ENCODE measurements at places on chromosomes 4 and X. TPM values are rescaled to one million over a fixed set of nuclear protein-coding genes. Genes with fewer than 3 reads are reported as not detected.

GAGE12F gene
- not detected for total RNA-seq

TIGD4 gene
- total RNA-seq, result 3.1 TPM

MGARP gene
- total RNA-seq, result 0.94 TPM

GAGE2A gene
- total RNA-seq, result not detected

ADGRL3 gene
- 301 TPM for total RNA-seq

PIM2 gene
- 9.7 TPM for total RNA-seq

ART3 gene
- total RNA-seq, result 0.31 TPM

CSN1S1 gene
- not detected for total RNA-seq

XAGE2 gene
- not detected for total RNA-seq

BCORL1 gene
- total RNA-seq, result 5.6 TPM

TMPRSS11D gene
- total RNA-seq, result not detected
